Midbrain (tissue), 1 donor: ENCODE measurements at places on chromosomes 3 and 15.

- DNase-seq: no peak
These were observed 4.4 kb downstream of the TMEM43 start for GRCh38 chr3:14129296-14129695.

DNA sequence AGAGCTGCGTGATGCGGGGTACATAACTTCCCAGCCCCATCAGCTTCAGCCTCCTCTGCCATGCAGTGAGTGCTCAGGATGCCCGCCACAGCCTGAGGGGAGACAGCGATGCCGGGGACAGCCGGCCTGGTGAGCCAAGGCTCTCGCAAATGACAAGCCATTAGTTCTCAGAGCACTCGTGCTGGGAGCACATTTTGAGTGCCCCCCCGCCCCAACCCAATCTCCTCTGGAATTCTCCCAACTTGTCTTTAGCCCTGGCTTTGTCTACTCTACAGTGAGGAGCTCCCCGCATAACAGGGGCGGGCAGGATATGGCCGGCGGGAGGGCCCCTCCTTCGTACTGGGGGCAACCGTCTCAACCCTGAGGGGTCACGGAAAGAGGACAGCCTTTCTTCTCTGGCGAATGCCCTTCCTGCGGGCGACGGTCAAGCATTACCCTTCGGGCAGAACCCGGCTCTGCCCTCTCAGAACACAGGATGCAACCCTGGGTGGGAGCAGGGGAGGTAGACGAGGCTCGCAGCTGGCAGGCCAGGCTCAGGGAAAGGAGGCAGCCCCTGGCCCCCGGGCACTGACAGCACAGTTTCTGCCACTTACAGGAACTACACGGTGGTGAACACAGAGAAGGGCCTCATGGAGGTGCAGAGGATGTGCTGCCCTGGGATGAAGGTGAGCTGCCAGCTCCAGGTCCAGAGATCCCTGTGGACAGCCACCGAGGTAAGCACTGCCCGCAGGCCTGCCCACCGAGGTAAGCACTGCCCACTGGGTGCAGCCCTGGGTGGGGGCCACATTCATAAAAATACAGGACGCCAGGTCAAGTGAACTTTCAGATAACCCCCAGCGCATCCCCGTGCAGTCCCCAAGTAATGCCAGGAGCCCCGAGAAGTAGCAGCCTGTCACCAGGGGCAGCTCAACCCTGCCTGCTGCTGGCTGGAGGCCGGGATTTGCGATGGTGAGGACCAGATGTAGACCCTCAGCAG, 141.7 kb downstream of the LRRK1 start:
- DNase-seq: no peak

GRCh38 chr3:151330899-151331298, 1.6 kb upstream of the P2RY13 start:
- no peak for DNase-seq

DNA sequence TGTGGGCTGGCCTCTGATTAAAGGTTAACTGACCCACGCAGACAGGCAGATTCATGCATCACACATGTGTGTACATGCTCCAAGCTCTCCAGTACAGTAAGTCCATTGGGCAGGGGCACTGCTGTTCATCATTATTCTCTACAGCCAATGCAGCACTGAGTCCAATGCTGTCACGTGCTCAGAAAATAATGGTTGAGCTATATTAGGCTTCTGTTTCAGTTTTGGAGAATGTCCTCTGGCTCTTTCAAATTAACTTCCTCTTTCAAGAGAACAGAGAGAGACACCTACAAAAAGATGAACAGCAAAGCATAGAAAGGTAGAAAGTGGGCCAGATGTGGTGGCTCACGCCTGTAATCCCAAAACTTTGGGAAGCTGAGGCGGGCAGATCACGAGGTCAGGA, 202.6 kb downstream of the MEX3B start:
- DNase-seq: no peak

DNA sequence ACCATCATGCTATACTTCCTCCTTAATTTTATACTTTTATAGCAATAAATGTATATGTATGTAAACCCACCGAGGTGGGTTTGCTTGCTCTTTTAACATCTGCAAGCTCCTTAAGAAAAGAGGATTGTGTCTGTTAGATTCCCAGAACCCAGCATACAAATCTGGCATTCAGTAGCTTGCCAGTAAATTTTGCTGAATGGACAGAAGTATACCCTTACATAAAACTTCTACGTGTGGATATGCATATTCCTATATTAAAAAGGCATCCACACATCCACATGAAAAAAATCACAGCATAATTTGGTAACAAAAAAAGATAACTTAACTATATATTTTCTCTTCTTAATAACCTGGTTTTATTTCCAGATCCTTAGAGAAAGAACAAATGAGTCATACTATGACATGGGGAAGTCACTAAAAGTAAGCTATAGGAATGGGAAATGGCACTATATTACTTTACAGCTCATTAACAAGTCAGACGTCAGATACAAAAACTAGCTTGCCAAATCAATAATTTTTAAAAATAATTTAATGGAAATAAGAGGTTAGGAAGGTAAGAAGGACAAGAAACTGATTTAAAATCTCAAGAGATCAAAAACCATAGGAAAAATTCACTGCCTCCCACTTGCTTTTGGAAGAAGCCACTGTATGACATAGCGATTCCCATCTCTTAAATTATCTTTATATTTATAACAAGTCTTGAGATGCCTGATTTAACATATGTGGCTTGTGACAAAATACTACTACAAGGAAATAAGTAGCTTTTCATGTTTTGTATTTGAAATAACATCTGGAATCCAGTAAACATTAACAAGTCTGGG, 68.7 kb downstream of the SUMF1 start:
- DNase-seq: no peak

- no peak for DNase-seq
These were observed 4.5 kb upstream of the SLC30A4 start for GRCh38 chr15:45527086-45527485.

DNA sequence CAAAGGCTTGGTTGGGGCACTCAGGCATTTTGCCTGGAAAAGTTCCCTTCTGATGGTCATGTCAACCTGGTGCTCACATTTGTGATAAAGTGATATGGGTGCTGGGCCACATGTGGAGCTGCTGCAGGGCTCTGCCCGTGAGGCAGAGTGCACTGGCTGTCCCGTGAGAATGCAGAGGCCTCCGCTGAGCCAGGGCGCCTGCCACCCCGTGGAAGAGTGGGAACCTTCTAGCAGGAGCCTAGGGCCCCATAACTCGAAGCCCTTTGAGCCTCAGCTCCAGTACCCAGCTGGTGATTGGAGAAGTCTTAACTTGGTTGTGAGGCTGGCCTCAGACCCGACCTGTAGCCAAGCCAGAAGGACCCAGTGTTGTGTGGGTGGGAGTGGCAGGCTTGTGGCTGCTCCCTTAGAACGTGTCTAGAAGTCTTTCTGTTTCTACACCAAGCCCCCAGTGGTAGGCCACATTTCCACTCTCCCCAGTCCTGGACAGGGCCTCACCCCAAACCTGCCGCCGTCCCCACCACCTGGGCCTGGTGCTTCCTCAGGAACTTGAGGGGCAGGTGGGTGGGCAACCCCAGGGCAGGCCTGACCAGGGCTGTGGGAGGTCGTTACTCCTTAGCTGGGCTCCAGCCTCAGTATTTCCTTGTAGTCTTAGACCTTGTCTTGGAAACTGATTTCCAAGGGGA, 19.7 kb downstream of the SEC61A1 start:
- DNase-seq: no peak

DNA sequence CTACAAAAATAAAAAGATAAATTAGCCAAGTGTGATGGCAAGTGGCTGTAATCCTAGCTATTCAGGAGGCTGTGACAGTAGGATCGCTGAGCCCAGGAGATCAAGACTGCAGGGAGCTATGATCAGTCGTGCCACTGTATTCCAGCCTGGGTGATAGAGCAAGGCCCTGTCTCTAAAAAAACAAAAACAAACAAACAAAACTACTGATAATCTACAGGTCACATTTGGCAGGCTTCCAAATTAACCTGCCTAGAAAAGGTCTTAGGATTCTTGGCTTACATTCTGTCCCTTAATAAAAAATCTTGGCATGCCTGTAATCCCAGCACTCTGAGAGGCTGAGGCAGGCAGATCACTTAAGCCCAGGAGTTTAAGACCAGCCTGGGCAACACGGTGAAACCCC, 33.4 kb upstream of the SETD2 start:
- DNase-seq: no peak

DNA sequence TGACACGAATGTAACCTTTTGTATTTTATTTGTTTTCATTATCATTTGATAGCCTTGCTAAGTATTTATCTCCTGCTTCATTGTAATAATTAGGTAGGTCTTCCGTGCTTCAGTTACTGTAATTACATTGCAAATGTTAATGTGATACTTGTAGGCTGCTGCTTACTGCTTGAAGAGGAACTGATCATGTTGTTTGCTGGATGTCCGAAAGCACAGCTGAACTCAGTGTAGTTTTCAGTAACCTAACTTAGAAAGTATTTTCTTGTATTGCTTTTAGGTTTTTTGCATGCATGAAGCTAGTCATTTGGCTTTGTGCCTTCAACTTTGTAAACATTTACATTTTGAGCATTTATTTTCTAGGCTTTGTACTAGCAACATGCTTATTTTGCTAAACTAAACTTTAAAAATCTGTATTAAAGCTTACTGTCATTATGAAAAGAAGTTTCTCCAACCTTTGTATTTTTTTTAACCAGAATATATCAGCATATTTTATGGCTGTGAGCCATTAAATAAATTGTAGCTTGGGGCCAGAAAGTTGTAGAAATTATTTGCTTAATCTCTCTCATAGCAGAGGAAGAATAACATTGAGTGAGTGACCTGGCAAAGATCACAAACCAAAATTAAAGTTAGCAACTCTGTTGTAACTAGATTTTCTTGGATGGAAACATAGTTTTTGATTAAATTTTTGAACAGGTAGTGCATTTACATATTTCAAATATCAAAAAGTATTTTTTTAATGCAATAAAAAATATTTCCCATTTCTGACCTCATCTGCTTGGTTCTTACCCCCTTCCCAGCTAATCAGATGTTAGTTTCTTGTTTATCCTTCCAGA, 30.7 kb downstream of the SACM1L start:
- DNase-seq: no peak

- DNase-seq: no peak
These were observed 1.7 kb downstream of the GALK2 start for GRCh38 chr15:49171790-49172189.

- no peak for DNase-seq
These were observed 41.5 kb downstream of the EFCAB12 start for GRCh38 chr3:129386984-129387383.

DNA sequence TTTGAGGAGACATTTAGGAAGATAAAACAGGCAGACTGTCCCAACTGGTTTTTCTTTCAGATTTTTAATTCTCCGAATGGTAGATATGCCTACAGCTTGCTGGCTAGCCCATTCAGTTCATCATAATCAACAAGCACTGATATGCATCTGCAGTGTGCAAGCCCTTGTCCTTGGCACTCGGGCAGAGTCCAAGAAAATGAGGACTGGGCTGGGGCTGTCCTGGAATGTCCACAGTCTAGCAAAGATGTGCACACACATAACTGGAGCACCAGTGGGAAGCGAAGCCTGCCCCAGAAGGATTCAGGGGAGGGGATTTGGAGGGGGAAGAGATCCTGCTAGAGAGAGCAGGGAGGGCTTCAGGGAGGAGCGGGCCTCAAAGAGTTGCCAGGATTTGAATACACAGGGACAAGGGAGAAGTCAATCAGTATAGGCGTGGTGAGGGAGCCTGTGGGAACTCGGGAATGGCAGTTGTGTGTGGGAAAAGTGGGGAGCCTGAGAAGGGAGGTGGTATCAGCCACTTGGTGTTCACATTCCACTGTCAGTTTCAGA, 8.7 kb downstream of the FAH start:
- no peak for DNase-seq
